Heart right ventricle (tissue), 16 donors: ENCODE measurements at places on chromosomes 5 and 9. TPM values are rescaled to one million over a fixed set of nuclear protein-coding genes. Genes with fewer than 3 reads are reported as not detected.

DNA sequence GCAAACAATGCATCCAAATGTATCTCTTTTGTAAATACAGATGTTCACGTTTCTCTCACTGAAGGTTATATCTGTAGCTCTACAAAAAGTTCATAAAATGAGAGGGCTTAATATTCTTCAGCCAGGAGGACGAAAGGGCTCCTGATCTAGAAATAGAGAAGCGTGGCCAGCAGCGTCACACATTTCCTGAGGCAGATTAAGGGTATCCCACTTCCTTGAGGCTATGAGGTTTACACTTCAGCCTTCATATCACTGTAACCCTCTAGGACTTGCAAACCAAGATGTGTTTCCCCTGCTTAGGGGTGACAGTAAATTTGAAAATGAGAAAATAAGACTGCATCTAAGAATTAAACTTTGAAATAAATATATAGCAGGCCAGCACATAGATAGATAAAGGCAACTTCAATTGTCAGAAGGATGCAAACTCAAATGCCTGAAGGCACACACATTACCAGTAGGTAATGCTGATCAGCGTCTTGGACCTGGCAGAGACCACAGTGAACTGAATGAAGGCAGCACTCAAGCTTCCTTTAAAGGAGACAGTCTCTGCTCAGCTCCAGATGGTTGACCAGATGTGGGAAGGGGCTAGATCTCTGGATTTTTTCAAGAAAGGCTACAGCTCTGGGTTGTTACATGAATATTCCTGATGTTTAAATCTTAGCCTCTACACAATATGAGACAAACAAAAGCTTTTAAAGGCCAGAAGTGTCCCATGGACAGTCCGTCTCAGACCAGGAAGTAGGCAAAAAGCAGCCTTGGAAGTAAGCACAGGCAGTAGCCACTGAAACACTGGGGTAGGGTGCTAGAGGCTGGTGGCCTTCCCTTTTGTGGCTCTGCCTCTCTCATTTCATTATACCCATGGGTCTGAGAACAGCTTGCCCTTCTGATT, 197.7 kb downstream of the MCTP1 start:
- DNase-seq, result no peak

DNA sequence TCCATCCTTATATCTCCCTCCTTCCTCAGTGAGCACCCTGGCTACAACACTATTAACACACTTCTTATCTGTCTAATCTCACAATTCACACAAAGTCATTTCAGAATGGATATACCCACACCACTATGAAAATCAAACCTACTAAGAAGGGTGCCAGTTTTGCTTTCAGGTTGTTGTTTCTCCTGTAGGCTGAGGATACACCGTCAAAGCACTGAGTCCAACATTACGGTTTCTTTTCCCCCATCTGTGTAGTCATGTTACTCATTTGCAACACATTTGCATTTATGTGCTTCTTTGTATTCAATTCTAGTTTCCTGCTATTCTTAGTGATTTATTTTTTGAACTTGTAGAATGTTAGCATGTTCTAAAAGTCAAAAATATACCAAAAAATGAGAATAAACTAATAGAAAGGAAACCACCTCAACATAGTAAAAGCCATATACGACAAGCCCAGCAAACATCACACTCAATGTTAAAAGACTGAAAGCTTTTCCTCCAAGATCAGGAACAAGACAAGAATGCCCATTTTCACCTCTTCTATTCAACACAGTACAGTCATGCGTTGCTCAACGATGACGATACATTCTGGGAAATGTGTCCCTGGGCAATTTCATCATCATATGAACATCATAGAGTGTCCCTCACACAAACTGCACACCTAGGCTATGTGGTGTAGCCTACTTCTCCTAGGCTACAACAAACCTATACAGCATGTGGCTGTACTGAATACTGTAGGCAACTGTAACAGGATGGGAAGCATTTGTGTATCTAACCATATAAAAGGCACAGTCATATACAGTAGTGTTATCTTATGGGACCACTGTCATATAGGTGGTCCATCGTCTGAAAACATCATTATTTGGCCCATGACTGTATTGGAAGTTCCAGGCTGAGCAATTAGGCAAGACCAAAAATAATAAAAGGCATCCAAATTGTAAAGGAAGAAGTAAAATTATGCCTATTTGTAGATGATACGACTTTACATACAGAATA, 6.3 kb downstream of the ROR2 start:
- no peak for DNase-seq

- DNase-seq, result no peak
These were observed 88.5 kb upstream of the NR5A1 start for GRCh38 chr9:124595743-124596142.

DNA sequence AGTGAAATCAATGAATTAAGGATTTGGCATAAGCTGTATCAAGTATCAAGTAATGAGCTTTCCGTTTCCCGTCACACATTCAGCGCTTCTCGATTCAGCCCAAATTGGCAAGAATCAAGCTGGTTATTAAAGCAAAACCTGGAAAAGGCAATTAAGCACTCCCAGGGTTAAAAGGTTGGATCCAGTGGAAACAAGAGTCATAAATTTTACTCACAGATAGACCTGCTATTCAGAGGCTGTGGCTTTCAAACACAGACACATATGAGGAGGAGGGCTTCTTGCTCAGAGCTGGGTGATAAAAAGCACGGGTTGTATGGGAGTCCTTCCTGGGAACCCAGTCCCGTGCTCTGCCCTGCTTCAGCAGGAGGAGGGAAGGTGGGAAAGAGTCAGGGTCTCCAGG, 112.3 kb upstream of the CXCL14 start:
- DNase-seq, result no peak

DNA sequence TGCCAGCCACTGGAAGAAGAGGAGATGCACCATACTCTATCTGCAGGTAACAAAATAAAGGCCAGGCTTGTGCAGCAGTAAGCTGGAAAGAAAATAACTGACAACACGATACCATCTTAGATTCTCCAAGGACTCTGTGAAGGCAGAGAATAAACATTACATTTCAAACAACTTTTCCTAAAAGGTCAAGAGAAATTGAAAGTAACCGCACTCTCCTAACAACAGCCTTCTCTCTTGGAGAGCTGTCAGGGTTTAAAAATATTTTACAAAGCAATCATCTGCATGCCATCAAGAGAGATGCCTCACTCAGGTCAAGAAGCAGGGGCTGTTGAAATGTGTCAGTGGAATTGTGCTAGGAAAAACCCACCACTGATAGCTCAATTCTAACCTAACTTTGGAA, 13.5 kb upstream of the TTLL11 start:
- no peak for DNase-seq

- DNase-seq, result no peak
These were observed 432.3 kb upstream of the DAB2 start for GRCh38 chr5:39857041-39857440.

DNA sequence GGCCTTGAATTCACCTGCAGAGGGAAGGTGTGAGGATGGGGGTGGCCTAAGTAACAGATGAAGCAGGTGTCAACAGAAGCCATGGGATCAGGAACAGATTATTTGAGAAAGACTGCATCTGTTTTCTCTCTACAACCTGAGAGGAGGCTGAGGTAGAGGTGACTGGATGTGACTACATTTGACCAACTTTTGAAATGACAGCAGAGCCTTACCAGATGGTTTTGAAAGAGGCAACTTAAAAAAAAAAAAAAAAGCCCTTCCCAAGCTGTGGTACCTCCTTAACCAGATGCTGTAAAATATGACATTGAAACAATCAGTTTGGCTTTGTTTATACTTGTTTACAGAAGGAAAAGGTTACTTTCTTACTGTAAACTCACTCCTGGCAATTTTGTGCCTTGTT, 108.6 kb downstream of the TRIO start:
- no peak for DNase-seq

GRCh38 chr5:90949469-90950358, 391.1 kb downstream of the ADGRV1 start:
- DNase-seq, result no peak

DNA sequence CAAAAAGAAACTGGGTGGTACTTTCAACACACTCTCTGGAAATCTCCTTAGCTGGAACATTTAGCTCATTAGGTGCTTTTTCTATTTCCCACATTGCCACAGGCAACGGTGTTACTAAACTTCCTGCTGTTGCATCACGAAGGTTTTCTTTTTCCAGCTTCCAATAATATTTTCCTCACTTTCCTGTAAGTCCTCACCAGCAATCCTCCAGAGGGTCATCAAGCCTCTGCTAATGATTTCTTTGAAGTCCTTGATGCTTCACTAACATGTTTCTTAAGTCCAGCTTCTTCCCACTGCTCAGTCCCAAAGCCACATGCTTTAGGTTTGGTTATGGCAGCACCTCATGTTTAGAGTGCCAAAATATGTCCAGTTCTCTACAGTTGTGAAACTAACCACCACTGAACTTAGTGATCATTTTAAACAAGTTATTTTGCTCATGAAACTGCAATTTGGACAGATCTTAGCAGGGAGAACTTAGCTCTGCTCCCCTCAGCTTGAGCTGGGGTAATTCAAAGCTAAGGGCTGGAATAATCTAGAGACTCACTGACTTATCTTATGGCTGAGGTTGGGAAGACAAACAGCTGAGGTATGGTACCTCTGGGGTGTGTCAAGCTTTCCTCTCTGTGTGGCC, 39.9 kb upstream of the RETREG1 start:
- no peak for DNase-seq

DNA sequence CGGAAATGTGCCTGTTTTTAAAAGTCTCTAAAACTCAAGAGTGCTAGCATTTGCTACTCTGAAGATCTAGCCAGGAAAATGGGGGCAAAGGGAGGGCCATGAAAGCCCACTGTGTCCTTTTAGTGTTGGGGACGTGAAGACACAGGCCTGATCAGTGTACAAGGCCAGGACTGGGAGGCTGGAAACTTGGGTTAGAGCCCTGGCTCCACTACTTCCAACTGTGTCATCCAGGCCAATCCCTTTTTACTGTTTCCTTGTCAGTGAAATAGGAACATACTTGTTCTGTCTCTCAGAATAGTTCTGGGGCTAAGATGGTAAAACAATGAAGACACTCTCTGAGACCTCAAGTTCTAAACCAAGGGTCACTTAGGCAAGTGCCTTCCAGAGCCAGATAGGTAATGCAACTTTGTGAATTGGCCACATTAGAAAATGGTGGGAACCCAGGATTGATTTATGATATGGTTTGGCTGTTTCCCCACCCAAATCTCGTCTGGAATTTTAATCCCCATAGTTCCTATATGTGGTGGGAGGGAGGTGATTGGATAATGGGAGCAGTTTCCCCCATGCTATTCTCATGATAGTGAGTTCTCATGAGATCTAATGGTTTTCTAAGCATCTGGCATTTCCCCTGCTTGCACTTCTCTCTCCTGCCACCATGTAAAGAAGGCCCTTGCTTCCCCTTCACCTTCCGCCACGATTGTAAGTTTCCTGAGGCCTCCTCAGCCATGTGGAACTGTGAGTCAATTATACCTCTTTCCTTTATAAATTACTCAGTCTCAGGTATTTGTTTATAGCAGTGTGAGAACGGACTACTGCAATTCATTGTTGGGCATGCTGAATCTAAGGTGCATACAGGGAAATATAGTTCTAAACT, 30.4 kb upstream of the B4GALT1 start:
- DNase-seq, result peak; percentile 61

DNA sequence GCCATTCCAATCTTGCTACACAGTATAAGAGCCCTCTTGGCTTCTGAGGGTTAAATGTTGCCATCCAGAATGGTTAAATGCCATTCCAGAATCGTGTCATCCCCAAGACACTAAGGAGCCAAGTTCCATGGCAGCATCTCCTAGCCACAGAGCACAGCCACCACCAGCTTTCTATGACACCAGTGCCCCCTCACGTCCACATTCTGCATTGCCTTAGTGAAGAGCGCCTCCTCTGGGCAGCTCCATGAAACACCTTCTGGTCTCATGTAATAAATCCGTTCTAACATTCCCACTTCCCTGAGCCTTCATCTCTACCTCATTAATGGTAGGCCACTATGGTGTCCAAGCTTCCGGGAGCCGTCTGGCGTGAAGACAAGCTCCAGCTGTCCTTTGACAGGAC, 12.4 kb downstream of the CBY3 start:
- peak; percentile 14 for DNase-seq

DNA sequence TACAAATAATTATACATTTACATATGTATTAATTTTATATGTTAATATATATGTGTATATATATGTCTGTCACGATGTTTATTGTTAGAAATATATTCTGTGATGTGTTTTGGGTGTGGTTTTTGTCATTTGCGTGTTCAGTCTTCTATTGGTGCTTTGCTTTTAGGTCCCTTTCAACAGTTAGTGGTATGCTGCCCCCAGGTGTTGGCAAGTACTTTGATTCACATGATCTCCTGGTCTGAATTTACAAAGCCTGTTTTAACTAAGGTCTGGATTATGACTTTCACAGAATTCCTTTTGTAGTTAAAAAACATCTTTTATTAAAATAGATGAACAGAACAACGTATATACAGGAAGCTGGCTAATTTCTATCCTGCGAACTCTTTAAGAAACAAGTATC, 271.5 kb downstream of the CCDC171 start:
- DNase-seq, result no peak

DNA sequence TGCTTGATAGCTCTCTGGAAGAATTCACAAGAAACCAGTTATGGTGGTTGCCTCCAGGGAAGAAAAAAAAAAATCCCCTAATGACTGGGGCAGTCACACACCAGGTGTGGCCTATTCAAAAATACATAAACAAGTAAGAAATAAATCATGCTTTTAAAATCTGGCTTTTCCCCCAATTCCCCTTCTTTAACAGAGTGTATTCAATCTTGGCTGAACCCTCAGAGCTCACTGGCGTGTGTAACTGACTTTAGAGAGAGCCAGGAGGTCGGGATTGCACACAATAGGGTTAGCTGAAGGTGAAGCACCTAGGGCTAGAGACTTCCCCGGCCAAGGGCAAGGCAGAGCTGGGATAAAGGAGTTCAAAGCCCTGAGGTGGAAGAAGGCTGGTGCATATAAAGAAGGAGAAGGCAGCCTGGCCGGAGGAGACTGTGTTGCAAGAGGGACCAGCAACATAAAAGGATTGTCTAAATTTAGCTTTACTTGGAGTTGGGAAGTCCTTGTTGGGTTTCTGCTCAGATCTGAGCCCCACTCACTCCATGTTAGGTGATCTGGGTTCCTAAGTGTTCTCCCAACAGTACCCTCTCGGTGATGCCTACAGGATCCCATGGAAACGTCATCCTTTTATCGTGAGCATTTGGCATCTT, 19.7 kb downstream of the FNBP1 start:
- DNase-seq, result no peak

The FRMD3 gene
- 145 TPM for total RNA-seq

The SLC28A3 gene
- total RNA-seq, result 0.05 TPM

The TSSK1B gene
- not detected for total RNA-seq

The CNTFR gene
- total RNA-seq, result 1.7 TPM

The ARHGEF37 gene
- 14.6 TPM for total RNA-seq

The GLRA1 gene
- not detected for total RNA-seq

The HK3 gene
- 0.87 TPM for total RNA-seq
